ENCODE measurements at places on chromosomes 16 and 17. TPM values are rescaled to one million over a fixed set of nuclear protein-coding genes. Genes with fewer than 3 reads are reported as not detected.
A peak's percentile ranks its signal among the peaks of the same experiment; 100 is the strongest.

The ITGB4 gene
- 0.69 TPM for total RNA-seq

The KRT25 gene
- not detected for total RNA-seq

The KRTAP1-5 gene
- not detected for total RNA-seq

The SRL gene
- total RNA-seq, result not detected

DNA sequence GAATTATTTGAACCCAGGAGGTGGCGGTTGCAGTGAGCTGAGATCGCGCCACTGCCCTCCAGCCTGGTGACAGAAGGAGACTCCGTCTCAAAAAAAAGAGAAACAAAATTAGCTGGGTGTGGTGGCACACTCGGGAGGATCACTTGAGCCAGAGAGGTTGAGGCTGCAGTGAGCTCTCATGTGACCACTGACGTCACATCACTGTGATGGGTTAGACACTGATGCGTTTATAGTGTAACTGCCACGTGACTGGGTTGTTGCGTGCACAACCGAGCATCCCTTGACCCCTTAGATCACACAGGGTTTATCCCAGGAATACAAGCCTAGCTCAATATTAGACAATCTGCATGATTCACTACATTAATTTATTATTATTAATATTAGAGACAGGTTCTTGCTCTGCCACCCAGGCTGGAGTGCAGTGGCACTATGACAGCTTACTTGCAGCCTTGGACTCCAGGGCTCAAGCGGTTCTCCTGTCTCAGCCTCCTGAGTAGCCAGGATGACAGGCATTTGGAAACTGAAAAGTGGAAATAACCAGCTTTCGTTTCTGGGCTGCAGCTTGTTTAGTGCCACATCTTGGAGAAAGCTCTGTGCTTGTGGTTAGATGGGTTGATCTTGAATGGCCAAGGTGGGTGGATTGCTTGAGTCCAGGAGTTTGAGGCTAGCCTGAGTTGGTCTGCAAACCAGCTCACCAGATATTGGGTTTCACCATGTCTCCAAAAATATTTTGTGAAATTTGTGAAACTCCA lies 26.4 kb upstream of the ABR start:
- H3K27me3 ChIP-seq, result no peaks in the 10 kb centered on the region
- no peak overlapping the region for H3K4me3 ChIP-seq
- no peak for DNase-seq
- H3K4me1 ChIP-seq, result peaks cover 14% of the 10 kb centered on the region
- no peaks in the 10 kb centered on the region for H3K36me3 ChIP-seq

GRCh38 chr17:52986056-52986662 lies 827.6 kb upstream of the CA10 start:
- H3K4me1 ChIP-seq, result no peaks in the 10 kb centered on the region
- no peaks in the 10 kb centered on the region for H3K36me3 ChIP-seq
- no peaks in the 10 kb centered on the region for H3K27me3 ChIP-seq
- H3K27ac ChIP-seq, result no peak overlapping the region
- H3K4me3 ChIP-seq, result no peak overlapping the region
- DNase-seq, result no peak

- no peak for DNase-seq
- no peak overlapping the region for H3K4me3 ChIP-seq
- peaks cover 1% of the 10 kb centered on the region for H3K4me1 ChIP-seq
- no peaks in the 10 kb centered on the region for H3K36me3 ChIP-seq
These were observed 10.3 kb upstream of the RPL38 start for GRCh38 chr17:74192950-74193781.

GRCh38 chr16:75306099-75306762 lies 54.8 kb upstream of the BCAR1 start:
- no peak overlapping the region for H3K4me3 ChIP-seq
- DNase-seq, result no peak
- H3K4me1 ChIP-seq, result peaks cover 17% of the 10 kb centered on the region
- peak overlapping the region; percentile 72 for H3K27ac ChIP-seq
- no peaks in the 10 kb centered on the region for H3K27me3 ChIP-seq

DNA sequence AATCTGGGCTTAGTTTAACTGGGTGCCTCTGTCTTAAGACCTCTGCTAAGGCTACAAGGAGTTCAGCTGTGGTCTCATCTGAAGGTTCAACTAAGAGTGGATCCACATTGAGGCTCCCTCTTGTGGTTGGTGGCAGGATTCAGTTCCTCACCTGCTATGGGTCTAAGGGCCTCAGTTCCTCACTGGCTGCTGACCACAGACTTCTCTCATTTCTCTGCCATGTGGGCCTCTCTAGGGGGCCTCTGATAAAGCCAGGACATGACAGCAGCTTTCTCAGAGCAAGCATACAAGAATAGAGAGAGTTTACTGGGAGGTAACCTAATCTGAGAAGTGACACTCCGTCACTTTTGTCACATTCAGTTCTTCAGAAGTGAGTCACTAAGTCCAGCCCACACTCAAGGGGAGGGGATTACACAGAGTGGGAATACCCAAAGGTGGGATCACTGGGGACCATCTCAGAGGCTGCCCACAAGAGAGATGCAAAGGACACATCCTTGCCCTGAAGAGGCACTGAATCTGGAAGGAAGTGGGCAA lies 19.2 kb upstream of the ABAT start:
- H3K27me3 ChIP-seq, result no peaks in the 10 kb centered on the region
- DNase-seq, result peak; percentile 65
- H3K4me1 ChIP-seq, result peaks cover 13% of the 10 kb centered on the region
- H3K4me3 ChIP-seq, result no peak overlapping the region

DNA sequence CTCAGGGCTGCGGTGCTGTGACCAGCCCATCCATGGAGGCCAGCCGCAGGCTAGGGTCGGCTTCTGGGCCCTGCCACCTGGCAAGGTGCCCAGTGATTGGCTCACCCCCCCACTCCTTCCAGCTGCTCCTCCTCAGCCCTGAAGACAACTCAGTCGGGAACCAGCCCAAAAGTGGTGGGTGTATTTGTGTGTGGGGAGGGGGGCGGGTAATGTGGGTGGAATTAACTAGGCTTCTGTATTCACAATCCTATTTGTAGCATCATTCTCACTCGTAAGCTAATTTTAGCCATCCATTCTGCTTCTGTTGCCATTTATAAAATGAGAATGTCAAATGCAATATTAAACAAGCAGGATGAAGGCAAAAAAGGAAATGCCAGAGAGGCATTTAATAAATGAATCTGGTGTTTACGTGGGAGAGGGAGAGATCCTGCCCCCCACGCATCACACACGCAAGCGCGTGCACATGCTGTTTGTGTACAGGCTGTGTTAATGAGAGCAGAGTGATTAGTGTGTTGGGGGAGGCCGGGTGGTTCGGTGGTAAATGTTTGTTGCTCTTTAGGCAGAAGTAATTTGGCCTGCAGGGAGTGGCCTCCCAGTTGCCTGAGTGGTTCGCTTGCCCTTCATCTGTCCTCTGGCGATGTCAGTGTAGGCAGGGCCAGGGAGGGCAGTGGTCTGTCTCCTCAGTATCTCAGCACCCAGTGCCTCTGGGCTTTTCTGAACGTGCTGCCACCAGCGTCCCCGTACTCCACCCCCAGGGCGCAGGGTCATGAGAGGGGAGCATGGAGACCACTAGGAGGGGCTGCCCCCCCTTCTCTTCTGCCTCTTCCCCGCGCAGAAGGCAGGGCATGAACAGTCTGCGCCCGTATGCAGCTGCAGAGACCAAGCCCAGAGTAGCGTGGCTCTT lies 140.1 kb downstream of the CCDC182 start:
- peaks cover 84% of the 10 kb centered on the region for H3K4me1 ChIP-seq
- peak overlapping the region; percentile 93 for H3K27ac ChIP-seq
- H3K36me3 ChIP-seq, result peaks cover 10% of the 10 kb centered on the region
- peak overlapping the region; percentile 40 for H3K4me3 ChIP-seq
- DNase-seq, result peak; percentile 74
- no peaks in the 10 kb centered on the region for H3K27me3 ChIP-seq
